GM12864 (cell line): ENCODE measurements at places on chromosomes 3 and 15.

- DNase-seq: no peak
Measured at GRCh38 chr3:3355442-3355841, 176.0 kb upstream of the CRBN start.

DNA sequence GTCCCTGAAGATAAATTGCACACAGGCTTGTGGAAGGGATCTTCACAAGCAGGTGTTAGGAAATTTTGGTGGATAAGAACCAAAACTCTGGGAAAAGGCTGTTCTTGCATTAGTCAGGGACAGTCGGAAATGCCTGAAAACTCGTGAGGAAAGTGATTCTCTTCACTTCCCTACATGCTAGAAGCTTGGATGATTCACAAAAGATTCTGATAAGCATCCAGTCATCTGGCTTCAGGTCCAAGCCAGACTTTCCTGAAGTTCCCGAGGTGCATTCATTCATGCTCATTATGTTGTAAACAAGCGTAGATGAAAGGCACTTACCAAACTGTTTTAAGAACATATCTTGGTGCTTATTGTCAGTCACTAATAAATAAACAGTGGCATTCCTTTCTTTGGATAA is 1028.7 kb downstream of the NTRK3 start:
- no peak for DNase-seq

- no peak for DNase-seq
Measured at GRCh38 chr3:170714562-170715535, 129.0 kb upstream of the SLC7A14 start.

DNA sequence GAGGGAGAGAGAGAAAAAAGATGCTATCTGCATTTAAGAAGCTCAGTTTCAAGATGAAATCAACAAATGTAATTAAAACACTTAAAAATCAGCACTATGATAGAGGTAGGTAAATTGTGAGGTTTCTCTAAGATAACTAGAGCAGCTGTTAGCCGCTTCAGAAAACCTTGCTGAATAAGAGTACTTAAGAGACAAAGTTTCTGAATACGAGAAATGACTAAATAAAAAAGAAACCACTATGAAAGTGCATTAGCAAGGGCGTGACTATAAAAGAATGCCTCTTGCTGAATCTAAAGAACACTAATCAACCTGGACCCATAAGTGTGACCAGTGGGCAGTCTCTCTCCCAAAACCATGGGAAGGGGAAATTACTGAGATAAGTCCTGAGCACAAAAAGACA is 41.8 kb downstream of the IQCB1 start:
- peak; percentile 30 for DNase-seq

- no peak for DNase-seq
Measured at GRCh38 chr3:32780735-32781210, 37.0 kb upstream of the TRIM71 start.

- DNase-seq: no peak
Measured at GRCh38 chr3:121651684-121652083, 9.0 kb downstream of the HCLS1 start.

- no peak for DNase-seq
Measured at GRCh38 chr3:153889905-153890334, 231.3 kb upstream of the ARHGEF26 start.

- no peak for DNase-seq
Measured at GRCh38 chr3:138615462-138615861, 6.9 kb downstream of the FAIM start.

DNA sequence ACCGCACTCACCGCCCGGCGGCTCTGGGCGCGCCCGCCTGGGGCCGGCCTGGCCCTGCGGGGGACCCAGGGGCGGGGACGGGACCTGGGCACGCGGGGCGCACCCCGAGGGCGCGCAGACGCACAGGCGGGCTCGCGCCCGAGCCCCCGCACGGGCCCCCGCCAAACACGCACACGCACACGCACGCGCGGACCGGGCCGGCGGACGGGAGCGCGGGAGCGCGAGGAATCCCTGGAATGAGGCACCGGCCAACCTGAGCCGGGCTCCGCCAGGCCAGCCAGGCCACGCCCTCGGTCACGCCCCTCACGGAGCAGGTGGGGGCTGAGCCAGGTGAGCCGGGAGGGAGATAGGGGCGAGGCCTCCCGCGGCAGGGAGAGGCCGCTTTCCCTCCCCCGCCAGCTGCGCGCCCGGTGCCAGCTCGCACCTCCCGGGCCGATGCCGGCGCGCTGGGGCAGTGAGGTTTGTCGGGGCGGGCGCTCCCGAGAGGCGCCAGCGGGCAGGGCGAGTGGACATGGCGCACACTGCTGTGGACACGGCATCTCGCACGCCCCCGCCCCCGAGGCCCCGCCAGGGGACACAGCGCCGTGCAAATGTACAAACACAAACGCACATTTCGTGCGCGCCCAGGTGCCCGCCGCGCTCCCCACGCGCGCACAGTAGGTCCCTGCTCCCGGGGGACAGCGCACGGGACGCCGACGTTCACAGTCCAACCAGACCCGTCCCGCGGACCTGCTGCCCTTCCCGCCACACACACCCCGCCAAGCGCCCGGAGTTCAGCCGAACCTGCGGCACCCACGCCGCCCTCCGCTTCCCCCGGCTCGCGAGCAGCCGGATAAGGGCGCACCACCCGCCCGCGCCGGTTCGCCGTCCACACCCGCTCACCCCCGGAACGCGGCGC is 75.9 kb upstream of the VGLL4 start:
- DNase-seq: no peak

- DNase-seq: no peak
Measured at GRCh38 chr15:40100123-40100946, 8.3 kb downstream of the BMF start.

GRCh38 chr15:56038707-56039106 is 45.3 kb upstream of the NEDD4 start:
- no peak for DNase-seq
